DMS79 treated with DMSO at 0.1 percent for 48 hours (cell line): ENCODE measurements at places on chromosomes 5 and 9.

- DNase-seq = no peak
Observed at GRCh38 chr5:77744116-77744515, 32.0 kb downstream of the TBCA start.

GRCh38 chr5:92206681-92207080 is 823.6 kb upstream of the ARRDC3 start:
- DNase-seq = no peak

DNA sequence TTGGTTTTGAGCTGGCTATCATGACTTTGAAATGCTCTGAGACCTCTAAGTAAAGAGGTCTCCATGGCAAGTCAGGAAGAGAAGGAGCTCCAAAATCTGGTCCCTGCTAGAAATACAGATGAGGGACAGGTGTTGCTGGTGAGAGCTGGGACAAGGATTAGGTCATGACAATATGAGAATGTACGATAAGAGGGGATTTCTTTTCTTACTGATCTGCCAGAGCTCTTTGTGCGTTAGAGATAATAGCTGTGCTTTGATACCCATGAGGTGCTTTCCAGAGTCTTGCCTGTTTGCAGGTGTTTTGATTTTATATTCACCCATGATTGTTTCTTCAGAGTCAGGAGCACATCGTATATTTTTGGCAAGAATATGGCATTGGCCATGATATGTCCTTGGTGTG is 56.5 kb downstream of the ANKRD33B start:
- DNase-seq = no peak

DNA sequence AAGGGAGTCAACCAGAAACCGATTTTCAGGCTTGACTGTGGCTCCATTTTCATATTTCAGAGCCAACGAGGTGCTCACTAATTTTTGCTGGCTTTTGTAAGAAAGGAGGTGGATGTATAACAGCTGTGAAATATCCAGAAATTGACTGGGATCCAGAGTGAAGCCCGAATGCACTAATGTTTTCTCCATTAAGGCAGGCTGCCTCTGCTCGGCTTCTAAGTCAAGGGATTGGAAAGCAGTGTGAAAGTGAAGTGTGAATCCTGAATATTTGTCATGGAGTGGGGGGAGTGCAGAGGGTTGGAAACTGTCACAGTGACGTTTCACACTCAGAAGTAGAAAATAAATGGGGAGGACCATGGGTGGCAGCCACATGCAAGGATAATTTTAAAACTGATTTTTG is 237.4 kb downstream of the GOLPH3 start:
- DNase-seq = no peak

GRCh38 chr5:14439087-14439871 is 142.3 kb upstream of the OTULINL start:
- DNase-seq = no peak

DNA sequence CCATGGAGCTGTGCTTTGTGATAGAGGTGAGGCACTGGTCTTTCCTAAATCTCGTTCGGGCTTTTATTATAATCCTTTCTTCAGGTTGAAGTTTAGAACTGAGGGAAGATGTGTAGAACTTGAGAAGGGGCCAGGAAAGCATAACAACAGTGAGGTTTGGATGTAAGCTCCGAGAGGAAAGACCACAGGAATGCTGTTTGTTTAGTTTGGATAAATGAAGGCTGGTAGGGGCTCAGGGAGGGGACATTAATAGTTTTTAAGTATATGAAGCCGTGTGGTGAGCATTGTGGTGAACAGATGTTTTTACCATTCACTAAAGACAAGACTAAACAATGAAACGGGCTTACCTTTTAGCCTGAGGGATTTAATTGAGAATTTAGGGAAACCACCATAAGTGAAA is 130.8 kb downstream of the ARHGAP26 start:
- no peak for DNase-seq

- no peak for DNase-seq
Observed at GRCh38 chr9:99107421-99107820, 2.5 kb downstream of the TGFBR1 start.
